ENCODE measurements at places on chromosomes 3 and 15. TPM values are rescaled to one million over a fixed set of nuclear protein-coding genes. Genes with fewer than 3 reads are reported as not detected.

- H3K27me3 ChIP-seq = no peaks in the 10 kb centered on the region
- H3K27ac ChIP-seq = no peak overlapping the region
- H3K4me1 ChIP-seq = no peaks in the 10 kb centered on the region
- DNase-seq = no peak
- no peaks in the 10 kb centered on the region for H3K36me3 ChIP-seq
- no peak overlapping the region for H3K4me3 ChIP-seq
Observed at GRCh38 chr3:72473156-72473555, 375.1 kb downstream of the SHQ1 start.

- no peak for DNase-seq
- no peaks in the 10 kb centered on the region for H3K36me3 ChIP-seq
- no peak overlapping the region for H3K27ac ChIP-seq
Observed at GRCh38 chr15:74555192-74555591, 14.2 kb downstream of the ARID3B start.

- H3K4me3 ChIP-seq = no peak overlapping the region
- DNase-seq = no peak
- no peak overlapping the region for H3K27ac ChIP-seq
- H3K4me1 ChIP-seq = no peaks in the 10 kb centered on the region
- H3K36me3 ChIP-seq = no peaks in the 10 kb centered on the region
Observed at GRCh38 chr3:40211579-40211978, 97.9 kb upstream of the EIF1B start.

DNA sequence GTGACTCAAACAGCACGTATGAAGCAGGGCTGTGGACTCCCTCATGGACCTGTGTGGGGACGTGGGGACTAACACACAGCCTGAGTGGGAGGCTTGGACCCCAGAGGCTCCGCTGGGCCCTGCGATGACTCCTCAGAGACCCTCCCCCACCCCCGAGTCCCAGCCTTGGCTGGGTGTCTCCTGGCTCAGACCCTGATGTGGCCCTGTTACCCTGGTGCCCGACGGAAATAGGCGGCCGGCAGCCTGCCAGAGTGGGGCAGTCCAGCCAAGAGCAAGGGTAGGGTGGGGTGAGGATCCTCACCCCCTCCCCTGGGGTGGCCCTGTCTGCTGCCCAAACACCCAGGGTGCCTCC, 15.3 kb downstream of the TNK2 start:
- H3K27me3 ChIP-seq = no peaks in the 10 kb centered on the region
- no peaks in the 10 kb centered on the region for H3K36me3 ChIP-seq
- H3K27ac ChIP-seq = peak overlapping the region; percentile 94
- H3K4me3 ChIP-seq = peak overlapping the region; percentile 36
- DNase-seq = peak; percentile 79
- peaks cover 76% of the 10 kb centered on the region for H3K4me1 ChIP-seq

DNA sequence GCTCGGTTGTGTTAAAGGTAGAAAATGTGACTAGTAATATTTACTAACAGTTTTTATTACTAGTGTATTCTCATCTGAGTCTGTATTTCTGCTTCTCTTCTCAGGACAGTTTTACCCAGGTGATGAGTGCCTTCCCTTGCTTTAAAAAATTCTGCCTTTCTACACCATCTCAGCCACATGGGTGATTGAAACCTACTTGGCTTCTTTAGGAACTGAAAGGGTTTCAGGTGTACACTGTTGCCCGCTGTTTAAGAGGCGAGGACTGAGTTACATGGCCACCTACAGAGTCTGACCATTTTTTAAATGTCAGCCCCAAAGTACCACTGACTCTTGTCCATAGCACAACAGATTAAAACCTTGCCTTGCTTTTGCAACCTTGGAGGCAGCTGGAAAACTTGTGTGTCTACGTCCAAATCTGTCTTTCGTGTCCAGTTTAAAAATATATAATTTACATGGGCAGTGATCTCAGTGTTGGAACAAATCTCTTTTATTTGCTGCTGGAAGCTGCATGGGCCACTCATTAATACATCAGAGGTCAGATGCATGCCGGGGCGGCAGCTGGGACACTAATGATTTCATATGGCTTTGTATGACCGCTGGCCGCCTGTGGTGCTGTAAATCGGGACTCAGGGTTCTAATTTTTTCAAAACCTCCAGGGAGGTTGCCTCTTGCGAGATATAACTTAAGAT, 44.6 kb downstream of the TRIM71 start:
- DNase-seq = no peak
- no peak overlapping the region for H3K4me3 ChIP-seq
- H3K36me3 ChIP-seq = no peaks in the 10 kb centered on the region
- H3K27ac ChIP-seq = no peak overlapping the region

GRCh38 chr15:69722924-69723323, 270.3 kb downstream of the RPLP1 start:
- H3K36me3 ChIP-seq = no peaks in the 10 kb centered on the region
- no peak for DNase-seq
- H3K27ac ChIP-seq = no peak overlapping the region
- peaks cover 20% of the 10 kb centered on the region for H3K4me1 ChIP-seq
- H3K4me3 ChIP-seq = no peak overlapping the region
- no peaks in the 10 kb centered on the region for H3K27me3 ChIP-seq

DNA sequence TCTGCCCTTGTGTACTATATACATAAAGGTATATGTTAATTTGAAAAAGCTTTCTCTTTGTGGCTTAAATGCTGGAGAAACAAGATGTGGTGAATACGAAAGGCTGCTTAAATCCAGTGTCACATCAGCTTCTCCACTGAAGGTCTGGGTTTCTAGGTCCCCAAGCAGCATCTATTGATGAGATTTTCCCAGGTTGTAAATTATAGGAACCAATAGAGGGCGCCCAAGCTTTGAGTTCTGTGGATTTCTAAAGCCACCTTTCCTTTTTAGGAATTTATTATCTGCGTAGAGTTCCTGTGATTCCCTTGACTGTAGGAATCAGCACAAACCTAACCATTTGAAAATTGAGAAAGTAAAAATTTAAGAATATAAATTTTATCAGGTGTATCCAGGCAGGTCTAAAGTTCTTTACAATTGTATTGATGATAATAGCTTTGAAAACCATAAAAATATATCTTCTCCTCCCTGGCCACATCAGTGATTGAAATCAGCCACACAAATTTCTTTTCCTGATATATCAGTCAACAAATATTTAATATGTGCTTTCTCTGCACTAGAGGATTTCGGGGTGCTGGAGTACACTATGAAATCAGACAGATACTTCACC, 88.3 kb upstream of the ADAMTSL3 start:
- no peaks in the 10 kb centered on the region for H3K4me1 ChIP-seq
- H3K27me3 ChIP-seq = no peaks in the 10 kb centered on the region
- H3K27ac ChIP-seq = no peak overlapping the region
- H3K36me3 ChIP-seq = no peaks in the 10 kb centered on the region
- no peak for DNase-seq

GRCh38 chr15:48411971-48412591, 80.9 kb downstream of the DUT start:
- H3K4me1 ChIP-seq = no peaks in the 10 kb centered on the region
- no peaks in the 10 kb centered on the region for H3K27me3 ChIP-seq
- no peak for DNase-seq
- H3K4me3 ChIP-seq = no peak overlapping the region
- H3K36me3 ChIP-seq = no peaks in the 10 kb centered on the region

DNA sequence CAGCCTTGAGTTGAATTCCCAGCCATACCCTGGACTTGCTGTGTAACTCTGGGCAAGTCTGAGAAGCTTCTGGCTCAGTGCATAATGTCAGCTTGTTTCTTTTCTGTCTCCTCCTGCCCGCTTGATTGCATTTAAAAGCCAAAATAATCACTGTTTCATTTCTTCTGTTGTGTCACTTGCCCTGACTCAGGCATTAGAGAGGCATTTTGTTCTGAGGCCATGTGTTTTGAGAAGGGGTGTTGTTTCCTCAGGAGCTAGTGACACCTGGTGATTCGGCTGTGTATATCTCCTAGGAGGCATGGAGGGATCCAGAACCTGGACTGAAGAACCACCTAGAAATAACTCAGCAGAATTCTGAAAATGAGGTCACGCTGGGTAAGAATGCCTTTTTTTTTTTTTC, 16.0 kb downstream of the WDR73 start:
- no peak overlapping the region for H3K27ac ChIP-seq
- peaks cover 70% of the 10 kb centered on the region for H3K36me3 ChIP-seq
- no peak for DNase-seq
- no peak overlapping the region for H3K4me3 ChIP-seq
- H3K27me3 ChIP-seq = no peaks in the 10 kb centered on the region
- no peaks in the 10 kb centered on the region for H3K4me1 ChIP-seq

DNA sequence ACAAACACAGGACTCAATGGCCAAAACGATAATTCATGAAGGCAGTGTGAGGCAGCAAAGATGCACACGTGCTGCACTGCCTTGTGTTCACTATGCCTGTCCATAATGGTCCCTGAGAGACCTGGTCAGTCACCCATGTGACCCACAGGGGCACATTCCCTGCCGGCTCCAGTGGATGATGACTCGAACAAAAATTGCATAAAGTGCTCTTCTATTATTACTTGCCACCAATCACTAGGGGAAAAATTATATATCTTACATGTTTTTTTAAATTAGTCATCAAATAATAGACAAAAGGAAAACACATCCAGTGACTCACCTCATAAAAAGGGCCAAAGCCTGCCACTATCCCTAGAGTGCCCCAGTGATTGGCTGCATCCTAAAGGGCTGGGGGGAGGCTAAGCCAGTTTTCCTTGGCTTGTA, 47.5 kb downstream of the UBP1 start:
- peaks cover 16% of the 10 kb centered on the region for H3K36me3 ChIP-seq
- no peaks in the 10 kb centered on the region for H3K27me3 ChIP-seq

- H3K4me1 ChIP-seq = peaks cover 43% of the 10 kb centered on the region
- no peak for DNase-seq
- H3K4me3 ChIP-seq = peak overlapping the region; percentile 95
- peak overlapping the region; percentile 89 for H3K27ac ChIP-seq
Observed at GRCh38 chr3:57757642-57758297, 1.7 kb downstream of the SLMAP start.

- H3K27ac ChIP-seq = no peak overlapping the region
- no peaks in the 10 kb centered on the region for H3K36me3 ChIP-seq
- no peak overlapping the region for H3K4me3 ChIP-seq
- no peaks in the 10 kb centered on the region for H3K27me3 ChIP-seq
- no peak for DNase-seq
Observed at GRCh38 chr3:60528651-60529050, 722.6 kb downstream of the FHIT start.

Gene ISLR2
- 0.68 TPM for total RNA-seq

Gene NR1I2
- not detected for total RNA-seq

Gene CD96
- total RNA-seq = under 0.01 TPM

Gene TRAIP
- total RNA-seq = 1.5 TPM

Gene GP5
- total RNA-seq = not detected

All from sigmoid colon (tissue), 7 donors.